Mesenteric fat pad (tissue), 1 donor: ENCODE measurements at places on chromosomes 5 and 9. TPM values are rescaled to one million over a fixed set of nuclear protein-coding genes. Genes with fewer than 3 reads are reported as not detected.
A peak's percentile ranks its signal among the peaks of the same experiment; 100 is the strongest.

Gene FST
- total RNA-seq, result 2.9 TPM

DNA sequence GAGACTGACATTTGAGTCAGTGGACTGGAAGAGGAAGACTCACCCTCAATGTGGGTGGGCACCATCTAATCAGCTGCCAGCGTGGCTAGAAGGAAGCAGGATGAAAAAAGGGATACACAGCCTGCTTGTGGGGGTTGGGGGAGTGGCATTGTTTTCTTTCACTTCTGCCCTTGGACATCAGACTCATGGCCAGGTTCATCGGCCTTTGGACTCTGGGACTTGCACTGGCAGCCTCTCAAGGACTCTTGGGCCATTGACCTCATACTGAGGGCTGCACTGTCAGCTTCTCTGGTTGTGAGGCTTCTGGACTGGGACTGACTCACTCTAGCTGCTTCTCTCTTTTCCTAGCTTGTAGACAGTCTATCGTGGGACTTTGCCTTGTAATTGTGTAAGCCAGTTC, 374.9 kb downstream of the TLE1 start:
- DNase-seq, result no peak

- DNase-seq, result no peak
Measured at GRCh38 chr9:107938801-107939386, 449.3 kb upstream of the KLF4 start.

DNA sequence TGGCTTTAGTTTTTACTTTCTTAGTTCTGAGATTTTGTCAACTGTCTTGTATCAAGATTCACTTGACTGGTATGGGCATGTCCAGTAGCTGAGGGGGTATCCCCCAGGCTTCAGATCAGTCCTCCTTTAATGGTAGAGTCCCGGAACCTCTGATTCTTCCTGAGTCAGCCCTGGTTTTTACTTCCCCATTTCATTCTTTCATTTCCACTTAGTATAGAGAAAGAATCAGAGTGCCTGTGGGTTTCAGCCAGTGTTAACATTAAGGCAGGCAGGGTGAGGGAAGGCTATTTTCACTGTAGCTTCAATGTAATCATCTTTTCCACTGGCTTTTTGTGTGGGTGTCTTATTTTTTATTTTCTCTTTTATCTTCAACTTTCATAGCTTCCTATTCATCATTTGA, 8.3 kb upstream of the COMMD10 start:
- no peak for DNase-seq

- DNase-seq, result no peak
Measured at GRCh38 chr5:126370796-126371718, 52.2 kb upstream of the GRAMD2B start.

Gene FRMD3
- 11.7 TPM for total RNA-seq

GRCh38 chr9:134382733-134383132, 56.5 kb downstream of the RXRA start:
- DNase-seq, result no peak

DNA sequence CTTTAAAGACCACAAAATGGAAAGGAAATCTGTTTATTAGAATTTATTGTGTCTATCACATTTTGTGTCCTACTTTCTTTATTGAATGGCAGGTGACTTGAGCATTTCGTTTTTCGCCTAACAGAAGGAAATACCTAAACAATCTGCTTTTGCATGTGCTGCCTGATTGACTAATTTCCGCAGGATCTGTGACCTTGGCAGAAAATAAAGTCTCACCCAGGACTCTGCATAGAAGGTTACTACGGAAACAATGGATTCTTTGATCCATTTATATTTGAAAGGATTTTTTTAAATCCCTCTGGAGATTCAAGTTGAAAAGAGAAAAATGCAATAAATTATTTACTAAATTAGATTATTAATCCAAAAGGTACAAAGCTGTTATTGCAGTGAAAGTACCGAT, 61.0 kb upstream of the CAST start:
- no peak for DNase-seq

Gene SHISAL2B
- total RNA-seq, result not detected

- no peak for DNase-seq
Measured at GRCh38 chr9:134381671-134382516, 55.6 kb downstream of the RXRA start.

DNA sequence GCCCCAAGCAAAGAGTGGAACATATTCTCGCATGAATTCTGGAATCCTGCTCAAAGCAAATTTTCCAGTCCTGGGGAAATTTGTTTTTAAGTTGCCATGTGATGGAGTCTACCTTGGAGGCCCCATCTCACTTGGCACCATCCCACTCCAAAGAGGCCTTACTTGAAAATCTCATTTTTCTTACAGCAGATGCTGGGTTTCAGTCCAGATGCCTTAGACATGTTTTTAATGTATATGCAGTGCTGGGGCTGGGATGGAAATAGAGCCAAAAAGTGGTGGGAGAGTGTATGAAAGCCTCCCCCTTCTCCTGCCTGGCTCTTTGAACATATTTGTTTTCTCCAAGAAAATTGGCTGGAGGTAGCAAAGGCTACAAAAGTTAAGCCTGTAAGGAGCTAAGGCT, 493.7 kb downstream of the ENC1 start:
- DNase-seq, result no peak

GRCh38 chr5:139245637-139246339, 47.6 kb upstream of the SIL1 start:
- DNase-seq, result no peak

- no peak for DNase-seq
Measured at GRCh38 chr5:171588046-171588445, 168.6 kb downstream of the FGF18 start.

DNA sequence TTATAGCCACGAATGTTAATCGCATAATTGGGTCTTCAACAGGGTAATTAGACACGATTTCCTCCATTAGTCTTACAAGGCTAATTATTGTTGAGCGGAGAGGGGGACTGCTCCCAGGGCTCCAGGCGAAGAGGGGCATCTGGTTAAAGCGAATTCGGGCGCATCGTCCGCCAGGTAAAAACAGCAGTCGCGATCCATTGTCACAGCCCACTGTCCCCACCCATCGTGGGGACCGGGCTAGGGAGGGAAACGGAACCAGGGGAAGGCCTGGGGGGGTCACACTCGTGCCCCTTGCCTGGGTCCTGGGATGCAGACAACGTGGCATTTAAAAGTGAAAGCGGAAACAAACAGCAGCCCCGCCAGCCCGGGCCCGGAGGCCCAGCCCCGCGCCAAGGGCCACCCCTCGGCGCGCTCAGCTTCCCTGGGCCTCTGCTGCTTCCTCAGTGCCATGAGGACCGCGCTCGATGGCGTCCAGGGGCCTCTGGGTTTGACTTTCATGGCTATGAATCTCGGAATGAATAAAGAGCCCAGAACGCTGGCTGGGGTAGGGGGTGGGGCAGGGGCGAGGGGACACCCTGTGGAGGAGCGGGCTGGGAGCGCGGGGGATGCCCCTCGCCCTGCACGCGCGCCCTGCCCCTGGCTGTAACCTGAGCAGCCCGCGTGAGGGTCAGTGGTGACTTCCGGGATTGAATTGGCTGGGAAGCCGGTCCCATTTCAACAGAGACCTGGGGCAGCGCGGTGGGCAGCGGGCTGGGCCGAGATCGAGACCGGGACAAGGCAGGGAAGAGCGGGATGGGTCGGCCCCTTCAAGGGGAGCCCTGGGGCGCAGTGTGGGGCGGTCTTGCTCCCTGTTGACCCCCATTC, 99.9 kb downstream of the GTF3C4 start:
- peak; percentile 92 for DNase-seq

DNA sequence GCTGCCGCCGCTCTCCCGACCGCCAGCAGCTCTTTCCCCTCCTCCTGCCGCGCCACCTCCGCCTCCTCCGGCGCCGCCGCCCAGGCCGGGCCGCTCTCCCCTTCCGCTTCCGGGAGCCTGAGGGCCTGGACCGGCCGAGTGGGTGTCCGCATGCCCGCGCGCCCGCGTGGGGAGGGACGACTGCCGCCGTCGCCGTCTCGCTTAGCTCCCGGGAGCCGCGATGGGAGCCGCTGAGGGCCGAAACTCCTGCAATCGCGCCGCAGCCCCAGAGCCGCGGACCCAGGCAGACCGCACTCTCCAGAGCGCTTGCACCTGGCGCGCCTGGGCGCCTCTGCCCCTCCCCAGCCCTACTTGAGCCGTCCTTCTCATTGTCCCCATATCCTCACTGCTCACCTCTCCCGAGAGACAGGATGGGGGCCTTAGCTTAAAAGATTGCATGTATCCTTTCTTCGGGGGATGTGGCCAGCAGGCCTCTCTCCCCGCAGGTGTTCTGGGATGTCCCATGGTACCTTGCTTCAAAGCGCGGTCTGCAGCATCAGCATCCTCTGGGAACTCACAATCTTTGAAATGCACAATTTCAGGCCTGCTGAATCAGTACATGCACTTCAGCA, at the start of gene ZDHHC21:
ZDHHC21 (minus strand) TSS at position 182 of the 611 bp plus-strand sequence. CDS start 19,092 bp downstream, outside the sequence.
- DNase-seq, result peak; percentile 90

Gene PCDHGA11
- total RNA-seq, result 3.1 TPM

Gene SCGB3A1
- total RNA-seq, result 0.71 TPM

Gene PKD2L2
- total RNA-seq, result not detected

DNA sequence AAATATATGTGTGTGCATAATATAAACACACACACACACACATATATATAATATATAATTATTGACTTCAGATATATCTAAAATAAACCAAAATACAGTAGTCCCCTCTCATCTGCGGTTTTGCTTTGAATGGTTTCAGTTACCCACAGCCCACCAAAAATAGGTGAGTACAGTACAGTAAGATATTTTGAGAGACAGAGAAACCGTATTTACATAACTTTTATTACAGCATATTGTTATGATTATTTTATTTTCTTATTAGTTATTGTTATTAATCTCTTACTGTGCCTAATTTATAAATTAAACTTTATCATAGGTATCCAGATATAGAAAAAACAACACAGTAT, 564.2 kb downstream of the ACTL7B start:
- no peak for DNase-seq

DNA sequence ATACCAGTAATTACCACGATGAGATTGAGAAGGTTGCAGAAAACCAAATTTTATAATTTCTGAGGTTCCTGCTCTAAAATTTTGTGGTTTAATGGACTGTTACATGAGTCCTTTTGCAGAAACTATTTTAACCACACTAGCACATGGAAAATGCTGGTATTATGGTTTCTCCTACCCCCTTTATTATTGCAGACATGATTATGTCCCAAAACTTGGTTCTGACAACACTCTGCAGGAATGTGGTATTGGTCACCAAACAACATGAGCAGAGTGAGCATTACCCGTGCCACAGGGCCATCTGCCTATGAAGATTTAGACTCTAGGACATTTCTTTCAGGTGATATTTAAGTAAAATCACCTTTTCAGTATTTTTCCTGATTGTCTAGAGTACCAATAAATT, 2.8 kb upstream of the ECM2 start:
- no peak for DNase-seq

Gene C6
- 6.8 TPM for total RNA-seq

GRCh38 chr5:172305380-172305779, 21.8 kb upstream of the UBTD2 start:
- DNase-seq, result no peak

- DNase-seq, result no peak
Measured at GRCh38 chr5:27217155-27217956, 179.0 kb upstream of the CDH9 start.

Gene PCDHB8
- 2.4 TPM for total RNA-seq

Gene FAM200C
- 1.9 TPM for total RNA-seq

DNA sequence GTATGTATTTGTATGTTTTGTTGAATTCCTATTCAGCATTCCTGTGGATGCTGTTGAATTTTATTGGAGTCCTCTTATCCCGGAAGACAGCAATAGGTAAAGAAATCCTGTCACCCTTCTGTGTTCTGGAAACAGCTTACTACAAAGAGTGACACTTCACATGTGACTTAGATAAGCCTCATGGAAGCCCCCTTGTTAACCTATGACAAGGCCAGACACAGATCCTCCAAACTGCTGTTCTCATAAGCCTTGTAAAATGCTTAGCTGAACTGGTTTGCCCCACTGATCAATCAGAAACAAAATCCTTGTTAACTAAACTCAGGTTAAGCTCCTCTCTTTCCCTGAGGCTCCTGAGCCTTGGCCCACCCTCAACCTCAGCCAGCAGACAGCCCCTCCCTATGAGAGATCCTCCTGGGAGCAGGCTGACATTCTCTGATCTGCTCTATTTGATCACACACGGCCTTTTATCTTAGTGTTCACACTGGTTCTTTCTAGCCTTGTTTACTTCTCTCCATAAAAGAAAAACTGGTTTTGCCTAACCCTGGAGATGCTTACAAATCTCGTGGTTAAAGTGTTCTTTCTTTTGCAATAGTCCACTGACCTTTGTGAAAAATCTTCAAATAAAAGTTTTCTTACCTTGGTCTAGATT, 29.4 kb upstream of the ATP6V1G1 start:
- no peak for DNase-seq

DNA sequence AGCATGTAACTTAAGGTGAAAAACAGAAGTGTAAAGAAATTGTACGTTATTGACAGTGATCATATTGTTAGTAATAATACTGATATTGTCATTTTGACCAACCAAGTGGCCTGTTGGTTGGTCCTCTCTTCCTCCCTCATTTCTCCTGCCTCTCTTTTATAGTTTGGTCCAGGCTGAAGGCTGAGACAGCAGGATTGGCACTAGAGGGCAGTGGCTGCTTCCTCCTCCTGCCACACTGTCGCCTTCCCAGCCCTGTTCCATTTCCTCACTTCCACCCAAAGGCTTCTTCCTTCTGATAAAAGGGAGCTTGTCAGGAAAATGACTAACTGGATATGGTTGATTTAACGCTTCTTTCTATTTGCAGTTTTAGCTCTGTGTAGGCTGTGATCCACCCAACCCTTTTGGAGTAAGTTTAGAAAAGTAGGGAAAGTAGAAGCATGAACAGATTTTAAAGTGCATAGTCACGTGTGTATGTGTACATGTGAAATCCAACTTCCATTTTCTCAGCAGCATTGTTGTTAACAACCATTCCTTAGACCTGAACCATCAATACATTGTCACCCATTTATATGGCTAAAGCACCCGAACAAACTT, 35.6 kb downstream of the PTCD2 start:
- no peak for DNase-seq

GRCh38 chr5:99243111-99243510, 314.3 kb upstream of the CHD1 start:
- no peak for DNase-seq

GRCh38 chr5:10524376-10525123, 39.3 kb upstream of the ANKRD33B start:
- peak; percentile 72 for DNase-seq

GRCh38 chr5:160869989-160870521, 18.0 kb upstream of the ATP10B start:
- no peak for DNase-seq

- no peak for DNase-seq
Measured at GRCh38 chr5:66209794-66210193, 65.7 kb downstream of the SREK1 start.

- no peak for DNase-seq
Measured at GRCh38 chr5:2722901-2723300, 28.6 kb downstream of the IRX2 start.
